ENCODE measurements at places on chromosomes 5 and 9.

DNA sequence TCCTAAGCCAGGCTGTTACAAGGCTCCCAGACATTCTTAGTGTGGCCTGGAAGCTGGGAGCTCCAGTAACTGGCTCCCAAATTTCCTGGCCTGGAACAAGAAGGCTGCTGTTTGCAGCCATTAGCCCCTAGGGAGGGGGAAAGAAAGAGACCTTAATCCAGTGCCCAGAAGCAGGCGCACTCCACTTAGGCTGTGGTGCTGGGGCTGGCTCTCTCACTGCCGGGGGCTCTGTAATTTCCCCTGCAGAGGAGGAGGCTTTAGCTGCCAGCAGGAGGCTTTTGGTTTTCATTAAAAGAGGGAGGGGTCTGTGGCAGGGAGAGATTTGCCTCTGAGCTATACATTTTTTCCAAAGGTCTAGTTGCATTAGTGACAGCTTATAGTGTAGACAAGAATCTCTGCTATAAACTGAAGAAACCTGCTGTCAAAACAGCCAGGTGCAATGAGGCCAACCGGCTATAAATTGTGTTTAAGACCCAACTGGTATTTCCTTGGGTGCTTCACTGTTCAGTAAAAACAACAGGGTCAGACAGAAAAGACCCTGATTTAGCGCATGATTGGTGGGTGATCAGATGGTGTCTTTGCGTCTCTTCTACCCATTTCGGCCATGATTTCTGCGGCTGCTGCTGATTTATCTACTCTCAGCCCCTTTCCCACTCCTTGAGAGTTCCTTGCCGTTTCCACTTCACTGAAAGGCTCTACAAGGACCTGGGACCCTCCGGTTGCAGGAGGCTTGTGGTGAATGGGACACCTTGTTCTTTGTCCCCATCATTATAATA, 254.6 kb downstream of the AOPEP start:
- DNase-seq, result no peak

- no peak for DNase-seq
Measured at GRCh38 chr9:100111235-100111634, 12.2 kb downstream of the INVS start.

DNA sequence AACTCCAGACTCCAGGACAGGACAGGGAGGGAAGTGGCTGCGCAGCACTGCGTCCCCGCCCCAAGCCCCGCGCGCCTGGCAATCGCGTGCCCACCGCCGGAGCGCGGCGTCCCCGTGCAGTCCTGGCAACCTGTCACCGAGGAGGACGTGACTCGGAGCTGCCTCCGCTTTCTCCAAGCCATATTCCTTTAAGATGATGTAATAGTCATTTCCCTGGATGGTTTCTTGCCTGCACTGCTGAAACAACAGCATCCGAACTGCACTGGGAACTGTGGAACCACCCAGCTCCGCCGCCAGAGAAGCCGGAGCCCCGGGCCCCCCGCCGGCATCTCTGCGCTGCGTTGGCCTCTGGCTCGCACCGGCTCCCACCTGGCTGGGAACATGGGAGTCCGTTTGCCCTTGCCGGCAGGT, 34.5 kb downstream of the KCTD16 start:
- DNase-seq, result no peak

GRCh38 chr5:125536582-125536981, 790.1 kb upstream of the ZNF608 start:
- no peak for DNase-seq

GRCh38 chr5:485946-486491, 38.2 kb downstream of the SLC9A3 start:
- no peak for DNase-seq

DNA sequence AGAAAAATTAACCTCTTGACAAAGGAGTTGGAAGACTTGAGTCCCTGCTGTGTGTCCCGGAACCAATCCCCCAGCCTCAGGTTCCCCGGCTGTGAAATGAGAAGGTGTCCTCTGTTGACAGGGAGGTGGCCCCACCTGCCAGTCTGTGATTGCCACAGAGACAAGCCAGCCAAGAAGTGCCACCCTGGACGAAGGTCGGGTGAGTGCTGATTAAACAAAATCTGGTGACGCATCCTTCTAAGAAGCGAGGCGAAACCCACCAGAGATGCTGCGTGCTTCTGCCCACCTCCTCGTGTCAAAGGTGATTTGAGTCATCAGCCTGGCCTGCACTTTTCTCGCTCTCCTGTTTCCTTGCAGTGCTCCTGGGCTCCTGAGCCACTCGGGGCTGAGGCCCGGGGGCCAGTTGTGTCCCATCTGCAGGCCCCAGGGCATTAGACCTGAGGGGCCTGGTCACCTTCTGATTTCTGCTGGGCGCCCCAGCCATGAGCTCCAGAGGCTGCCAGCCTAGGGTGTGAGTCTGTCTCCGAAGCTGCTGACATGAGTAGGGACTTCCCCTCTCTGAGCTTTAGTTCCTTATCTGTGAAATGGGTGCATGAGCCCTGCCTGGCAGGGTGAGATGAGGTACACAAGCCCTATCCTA, 28.7 kb downstream of the NEK6 start:
- peak; percentile 37 for DNase-seq

DNA sequence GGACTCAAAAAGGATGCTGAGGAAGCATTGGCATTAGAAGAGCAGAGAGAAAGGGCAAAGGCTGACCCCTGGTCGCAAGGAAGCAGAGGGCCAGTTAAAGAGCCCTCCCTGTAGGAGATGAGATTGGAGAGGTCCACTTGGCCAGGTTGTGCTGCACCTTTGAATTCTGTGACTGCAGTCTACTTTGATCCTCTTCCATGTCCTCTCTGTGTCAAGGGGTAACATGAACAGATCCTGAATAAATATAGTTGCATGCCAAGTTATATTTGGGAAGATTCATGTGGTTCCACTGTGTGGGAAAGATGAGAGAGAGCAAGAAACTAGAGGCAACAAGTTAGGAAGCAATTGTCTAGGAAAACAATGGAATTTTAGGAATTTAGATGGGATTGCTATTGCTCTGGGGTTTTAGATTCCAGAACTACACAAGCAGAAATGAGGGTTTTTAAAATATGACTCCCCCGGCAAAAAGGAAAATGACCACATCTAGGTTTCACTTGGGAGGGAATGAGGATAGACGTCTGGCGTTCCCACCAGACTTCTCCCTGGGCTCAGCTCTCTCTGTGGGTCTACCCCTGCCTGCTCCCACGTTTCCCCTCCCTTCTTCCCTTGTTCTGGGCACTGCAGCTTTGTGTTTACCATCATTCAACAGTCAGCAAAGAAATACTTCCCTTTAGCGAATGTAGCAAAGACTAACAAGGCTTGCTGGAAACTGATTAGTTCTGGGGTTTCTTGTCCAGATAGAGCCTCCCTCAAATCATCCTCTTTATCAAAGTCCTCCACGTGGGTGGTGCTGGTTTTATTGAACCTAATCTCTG, 63.6 kb downstream of the SNX18 start:
- no peak for DNase-seq

GRCh38 chr9:79403495-79403894, 168.3 kb upstream of the TLE4 start:
- DNase-seq, result no peak

GRCh38 chr5:65268525-65268924, 213.2 kb downstream of the ADAMTS6 start:
- no peak for DNase-seq

Data from stimulated activated CD8-positive, alpha-beta memory T cell treated with anti-CD3 and anti-CD28 coated beads, Interleukin-7, amount 100 ng/mL, for 24 hours (primary cell).